ENCODE measurements at places on chromosomes 6 and 20.

DNA sequence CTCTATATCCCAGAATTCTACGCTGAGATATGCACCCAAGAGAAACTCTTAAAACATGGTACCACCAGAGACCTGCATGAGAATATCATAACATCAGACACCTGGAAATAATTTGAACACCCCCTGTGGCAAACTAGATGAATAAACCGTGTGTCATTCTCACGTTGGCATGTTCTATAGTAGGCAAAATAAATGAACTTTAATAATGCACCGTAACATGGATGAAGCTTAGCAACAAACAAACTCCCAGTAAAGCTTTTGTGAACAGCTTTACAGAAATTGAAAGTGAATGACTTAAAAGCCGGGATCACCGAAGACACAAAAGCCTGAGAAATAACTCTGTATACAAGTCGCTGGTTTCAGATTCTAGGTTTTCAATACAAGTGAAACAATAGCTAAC is 1166.8 kb upstream of the CITED2 start:
- DNase-seq, result no peak

DNA sequence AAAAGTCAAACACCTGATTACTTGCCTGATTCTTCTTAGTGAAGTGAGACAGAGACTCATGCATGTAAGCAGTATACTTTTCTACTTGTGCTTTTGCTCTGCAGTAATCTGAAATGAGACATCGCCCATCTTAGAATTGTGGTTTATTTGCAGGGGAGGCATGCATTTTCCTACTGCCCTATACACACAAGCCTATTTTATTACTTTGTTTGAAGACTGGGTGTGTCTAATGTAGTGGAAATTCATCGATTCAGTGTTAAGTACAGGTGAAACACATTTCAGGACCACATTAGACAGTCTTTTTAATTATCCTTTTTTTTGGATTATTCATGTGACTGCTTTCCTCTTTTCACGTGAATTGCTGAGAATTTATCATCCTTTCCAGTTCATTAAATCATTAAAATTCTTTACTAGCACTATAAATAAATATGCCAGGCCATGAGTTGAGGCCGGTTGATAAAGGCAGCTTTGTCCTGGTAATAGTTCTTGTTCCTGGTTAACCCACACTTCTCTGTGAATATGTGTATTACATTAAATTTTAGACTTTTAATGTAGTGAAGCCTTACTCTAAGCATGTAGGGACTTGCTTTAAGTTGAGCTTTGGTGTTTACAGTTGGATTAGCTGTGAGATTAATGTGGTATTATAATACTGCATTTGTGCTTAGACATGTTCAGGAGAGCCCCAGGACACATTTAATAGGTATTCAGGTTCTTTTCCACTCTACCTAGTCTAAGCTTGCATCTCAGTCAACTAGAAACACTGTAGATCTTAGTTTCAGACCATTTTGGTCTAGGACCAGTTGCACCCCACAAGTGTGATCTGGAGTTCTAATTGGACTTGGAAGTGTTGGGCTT is 10.8 kb upstream of the BTBD3 start:
- DNase-seq, result no peak

GRCh38 chr6:37838219-37838921 is 18.8 kb downstream of the ZFAND3 start:
- no peak for DNase-seq

DNA sequence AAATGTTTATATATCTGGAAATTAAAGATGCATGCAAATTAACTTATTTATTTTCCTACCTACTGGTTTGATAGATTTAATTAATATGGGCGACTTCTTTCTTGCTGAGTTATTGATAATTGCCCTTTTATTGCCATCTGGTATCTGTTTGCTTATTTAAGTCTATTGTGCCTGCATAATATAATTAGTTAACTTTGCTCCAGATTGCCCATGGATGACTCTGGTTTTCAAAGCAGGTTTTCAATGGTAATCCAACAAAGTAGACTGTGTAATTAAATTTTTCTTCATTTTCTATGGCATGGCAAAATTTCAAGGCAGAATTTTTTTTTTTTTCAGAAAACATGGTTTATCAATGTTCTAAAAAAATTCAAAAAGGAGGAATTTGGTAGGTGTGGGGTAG is 1092.0 kb downstream of the GRIK2 start:
- DNase-seq, result no peak

- DNase-seq, result no peak
Measured at GRCh38 chr6:34674268-34674639, 22.3 kb downstream of the ILRUN start.

DNA sequence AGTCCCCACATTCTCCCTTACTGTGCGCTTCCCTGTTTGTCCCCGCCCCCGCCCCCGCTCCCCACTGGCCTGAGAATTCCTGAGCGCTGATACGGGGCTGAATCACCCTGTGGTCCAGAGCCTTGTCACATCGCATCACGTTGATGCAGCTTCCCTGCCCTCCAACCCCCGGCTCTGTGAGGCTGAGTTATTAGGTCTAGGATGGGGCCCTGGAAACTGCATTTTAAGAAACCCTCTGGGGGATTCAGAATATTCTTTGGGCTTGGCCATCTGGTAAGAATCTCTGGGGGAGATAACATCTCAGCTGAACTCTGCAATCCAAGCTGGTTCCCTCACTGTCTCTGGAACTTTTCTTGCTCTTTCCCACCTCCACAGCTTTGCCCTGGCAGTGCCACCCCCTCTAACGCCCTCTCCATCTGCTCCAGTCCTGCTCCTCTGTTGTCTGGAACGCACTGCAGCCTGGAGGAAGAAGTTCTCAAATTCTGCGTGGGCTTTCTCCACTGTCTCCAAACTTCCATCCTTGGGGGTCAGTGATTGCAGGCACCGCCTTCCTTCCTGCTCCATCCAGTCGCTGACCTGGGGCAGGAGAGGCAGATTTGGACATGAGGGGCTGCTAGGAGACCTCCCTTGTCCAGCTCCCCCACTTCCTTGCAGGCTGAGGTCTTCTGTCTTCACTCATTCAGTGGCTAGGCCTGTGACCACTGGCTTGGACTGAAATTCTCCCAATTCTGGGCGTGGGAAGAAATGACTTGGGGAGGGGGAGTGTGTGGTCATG is 42.6 kb downstream of the KIAA1755 start:
- DNase-seq, result no peak

DNA sequence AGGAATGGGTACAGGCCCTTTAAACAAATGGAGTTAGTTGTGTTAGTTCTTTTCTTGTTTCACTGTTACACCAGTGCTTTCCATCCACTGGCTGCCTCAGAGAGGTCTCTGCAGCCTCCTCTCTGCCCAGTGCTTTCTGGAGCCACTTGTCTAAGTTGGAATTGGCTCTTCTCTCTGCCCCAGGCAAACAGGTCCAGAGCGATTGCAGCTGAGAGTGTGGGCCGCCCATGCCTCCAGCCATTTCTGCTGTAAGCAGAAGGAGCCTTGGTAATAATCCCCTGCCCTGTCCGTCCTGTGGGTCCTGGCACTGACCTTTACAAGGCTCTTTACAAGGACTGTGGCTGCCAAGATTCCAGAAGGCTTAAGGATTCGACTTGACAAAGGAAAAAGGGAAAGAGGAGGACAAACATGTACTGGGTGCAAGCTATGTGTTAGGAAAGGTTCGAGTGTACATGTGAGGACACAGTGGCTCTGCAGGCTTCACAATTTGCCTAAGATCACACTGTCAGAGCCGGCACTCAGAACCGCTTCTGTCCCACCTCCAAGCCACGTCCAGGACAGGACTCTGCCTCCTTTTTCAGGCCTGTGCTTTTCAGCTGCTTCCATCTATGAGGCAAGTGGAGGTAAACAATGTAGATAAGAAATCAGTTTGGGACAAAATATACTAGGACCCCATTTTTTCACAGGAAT is 88.5 kb downstream of the POPDC3 start:
- no peak for DNase-seq

- no peak for DNase-seq
Measured at GRCh38 chr6:20427856-20428255, 26.2 kb downstream of the E2F3 start.

DNA sequence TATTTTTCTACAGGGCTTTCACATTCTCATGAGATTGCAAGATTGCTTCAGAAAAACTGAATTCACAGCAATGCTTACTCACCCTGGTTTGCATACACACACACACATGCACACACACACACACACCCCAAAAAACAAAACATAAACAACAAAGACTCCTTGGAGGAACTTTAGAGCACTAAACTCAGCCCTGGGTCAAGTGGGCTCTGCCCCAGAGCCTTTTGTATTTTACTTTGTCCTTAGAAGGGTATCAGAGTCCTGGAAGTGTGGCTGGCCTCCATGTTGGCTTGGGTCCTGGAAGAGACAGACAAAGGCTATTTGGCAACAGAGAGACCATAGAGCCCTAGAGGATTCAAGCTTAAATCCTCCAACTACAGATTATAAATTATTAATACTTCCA is 8.0 kb upstream of the CST9 start:
- DNase-seq, result no peak

DNA sequence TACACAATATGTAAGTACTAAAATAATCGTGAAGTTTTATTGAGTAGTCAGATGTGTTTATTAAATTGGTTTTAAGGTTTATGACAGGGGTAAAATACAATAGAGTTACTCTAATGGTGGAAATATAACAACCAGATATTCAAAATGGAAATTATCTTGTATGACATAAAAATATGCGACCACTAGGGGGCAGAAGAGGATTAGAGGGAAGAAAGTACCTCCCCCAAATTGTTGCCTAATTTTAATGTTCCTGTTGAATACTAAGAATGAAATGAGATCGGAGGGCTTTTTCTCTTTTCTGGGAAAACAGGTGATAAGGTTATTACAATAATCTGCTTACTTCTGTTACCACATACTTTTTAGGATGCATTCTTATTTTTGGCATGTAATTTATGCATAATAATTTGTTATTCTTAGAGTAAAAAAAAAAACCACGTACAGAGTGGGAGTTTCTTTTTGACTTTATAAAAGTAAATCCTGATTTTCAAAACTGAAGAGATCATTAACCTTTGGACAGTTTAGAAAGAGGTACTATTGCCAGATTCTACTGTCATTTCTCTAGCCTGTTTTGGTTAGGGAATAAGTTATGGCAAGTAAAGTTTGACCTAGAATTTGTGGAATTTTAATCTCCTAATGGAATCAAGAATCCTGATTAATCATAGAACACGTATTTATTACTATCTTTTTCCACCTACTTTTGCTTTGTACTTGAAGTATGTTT is 159.2 kb downstream of the CD109 start:
- no peak for DNase-seq

GRCh38 chr20:18003897-18004296 is 35.1 kb downstream of the MGME1 start:
- no peak for DNase-seq

DNA sequence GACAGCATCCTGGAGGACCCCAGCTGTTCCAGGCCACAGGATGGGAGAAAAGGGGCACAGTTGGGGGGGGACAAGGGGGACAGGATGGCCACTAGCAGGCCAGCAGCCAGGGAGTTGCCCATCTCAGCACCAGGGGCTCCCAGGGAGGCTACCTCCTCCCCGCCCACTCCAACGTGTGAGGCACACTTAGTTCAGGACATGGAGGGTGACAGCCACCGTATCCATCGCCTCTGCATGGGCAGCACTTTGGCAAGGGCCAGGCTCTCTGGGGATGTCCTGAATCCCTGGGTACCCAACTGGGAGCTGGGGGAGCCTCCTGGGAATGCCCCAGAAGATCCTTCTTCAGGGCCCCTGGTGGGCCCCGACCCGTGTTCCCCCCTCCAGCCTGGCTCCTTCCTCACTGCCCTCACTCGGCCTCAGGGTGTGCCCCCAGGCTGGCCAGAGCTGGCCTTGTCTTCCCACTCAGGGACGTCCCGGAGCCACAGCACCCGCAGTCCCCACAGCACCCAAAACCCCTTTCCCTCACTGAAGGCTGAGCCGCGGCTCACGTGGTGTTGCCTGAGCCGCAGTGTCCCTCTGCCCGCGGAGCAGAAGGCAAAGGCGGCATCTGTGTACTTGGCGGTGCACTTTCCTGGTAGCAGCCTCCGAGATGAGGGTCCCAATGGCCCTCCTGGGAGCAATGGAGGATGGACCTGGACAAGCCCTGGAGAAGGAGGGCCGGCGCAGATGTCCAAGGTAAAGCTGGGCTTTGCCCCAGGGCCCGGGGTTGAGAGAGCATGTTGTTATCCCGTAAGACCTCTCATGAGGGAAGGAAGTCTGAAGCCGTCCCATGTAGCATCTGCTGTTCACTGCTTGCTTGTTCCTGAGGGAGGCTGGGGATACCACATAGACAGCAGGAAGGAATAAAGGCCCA is 30.7 kb downstream of the ZNF831 start:
- no peak for DNase-seq
